ENCODE measurements at places on chromosomes 7 and 10.

- no peak for DNase-seq
Measured at GRCh38 chr10:28823501-28824075, 146.3 kb downstream of the BAMBI start.

DNA sequence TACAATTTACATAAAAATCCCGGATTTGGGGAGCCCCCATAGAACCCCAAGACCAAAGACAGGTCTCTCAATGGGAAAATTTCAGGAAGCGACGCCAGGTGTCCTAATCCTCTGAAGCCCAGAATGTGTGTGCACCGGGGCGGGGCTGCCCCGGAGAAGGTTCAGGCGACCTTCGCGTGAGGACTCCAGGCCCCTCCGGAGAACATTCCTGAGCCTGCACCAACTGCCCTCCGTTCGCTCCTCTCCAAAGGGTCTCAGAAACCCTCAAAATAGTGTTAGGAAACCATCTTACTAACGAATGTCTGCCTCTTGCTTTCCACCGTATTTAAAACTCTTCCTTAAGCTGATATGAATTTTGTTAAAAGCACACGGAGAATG lies 78.5 kb upstream of the INSIG1 start:
- DNase-seq = no peak

GRCh38 chr10:76555067-76555670 lies 1082.4 kb downstream of the KCNMA1 start:
- no peak for DNase-seq

- DNase-seq = no peak
Measured at GRCh38 chr7:105613611-105614330, 32.5 kb upstream of the EFCAB10 start.

- DNase-seq = no peak
Measured at GRCh38 chr7:75969182-75969581, 25.2 kb downstream of the TMEM120A start.

Measured in SIG-M5 (cell line).